ENCODE measurements at places on chromosomes 7 and 10.

- DNase-seq, result no peak
These were observed 7.4 kb downstream of the TAS2R41 start for GRCh38 chr7:143485094-143485493.

GRCh38 chr10:59362144-59362958 lies at the start of gene FAM13C:
Gene FAM13C, minus strand, starts transcription at chr10:59362549. Its CDS starts 89 bp downstream, at chr10:59362460.
- DNase-seq, result peak; percentile 32

- DNase-seq, result no peak
These were observed 16.7 kb downstream of the UNC5B start for GRCh38 chr10:71228875-71229675.

DNA sequence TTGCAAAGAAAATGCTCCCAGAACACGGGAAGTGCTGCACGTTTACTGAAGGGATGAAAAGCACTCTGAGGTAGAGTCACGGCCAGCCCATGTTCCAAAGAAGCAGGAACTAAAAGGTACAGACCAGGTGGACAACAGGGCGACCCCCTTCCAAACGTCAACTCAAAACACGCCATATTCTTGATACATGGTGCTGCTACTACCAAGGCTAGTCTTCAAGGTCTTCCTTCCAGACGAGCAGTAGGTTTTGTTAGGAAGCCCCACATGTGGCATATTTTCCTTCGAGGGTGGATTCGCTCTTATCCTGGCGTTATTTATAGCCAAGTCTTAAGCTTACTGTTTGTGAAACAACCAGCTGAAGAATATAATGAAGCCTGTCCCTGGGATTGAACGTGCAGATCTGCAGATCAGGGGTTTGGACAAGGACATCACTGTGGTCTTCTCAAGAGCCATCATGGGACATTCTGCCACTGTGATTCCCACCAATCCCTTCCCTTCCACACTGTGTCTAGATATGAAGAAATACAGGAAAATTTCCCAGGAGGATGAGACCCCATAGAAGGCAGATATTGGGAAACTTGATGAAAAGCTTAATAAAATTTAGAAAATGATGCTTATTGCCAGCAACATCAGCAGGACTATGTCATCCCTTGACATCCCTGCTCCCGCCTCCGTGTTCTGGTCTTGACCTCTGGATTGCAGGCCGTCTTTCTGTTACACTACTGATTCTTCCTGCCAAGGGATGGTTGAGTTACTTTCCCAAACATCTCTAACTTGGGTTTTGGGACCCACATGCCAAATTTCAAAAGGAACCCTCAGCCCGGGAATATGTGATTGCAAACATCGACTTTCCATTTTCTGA lies 734.4 kb downstream of the PARD3 start:
- DNase-seq, result no peak

GRCh38 chr7:151346470-151346769 lies 4.8 kb downstream of the NUB1 start:
- no peak for DNase-seq

DNA sequence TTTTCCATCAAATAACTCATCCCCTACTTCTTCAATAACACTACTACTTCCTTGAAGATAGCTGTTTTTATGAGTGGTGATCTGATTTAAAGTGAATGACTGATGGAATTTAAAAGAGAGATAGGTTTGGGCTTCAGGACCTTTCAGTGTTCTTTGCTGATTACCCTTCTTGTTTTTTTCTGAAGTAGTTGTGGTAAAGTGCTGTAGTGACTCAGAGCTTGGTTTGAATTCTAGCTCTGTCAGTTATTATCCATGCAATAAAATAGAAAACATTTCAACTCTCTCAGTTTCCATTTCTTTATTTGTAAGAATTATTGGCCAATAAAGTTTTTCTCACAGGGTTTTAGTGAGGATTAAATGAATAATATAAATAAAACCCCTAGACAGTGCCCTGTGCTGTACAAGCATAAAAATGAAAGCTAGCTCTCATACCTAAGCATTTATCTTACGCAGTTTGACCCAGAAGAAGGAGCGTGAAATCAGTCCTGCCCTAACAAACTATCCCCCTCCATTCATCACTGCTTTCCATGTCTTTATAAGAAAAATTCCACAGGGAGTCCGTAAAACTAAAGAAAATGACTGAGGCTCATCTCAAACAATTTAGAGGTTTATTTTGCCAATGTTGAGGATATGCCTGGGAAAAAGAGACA lies 25.1 kb upstream of the AKAP9 start:
- no peak for DNase-seq

DNA sequence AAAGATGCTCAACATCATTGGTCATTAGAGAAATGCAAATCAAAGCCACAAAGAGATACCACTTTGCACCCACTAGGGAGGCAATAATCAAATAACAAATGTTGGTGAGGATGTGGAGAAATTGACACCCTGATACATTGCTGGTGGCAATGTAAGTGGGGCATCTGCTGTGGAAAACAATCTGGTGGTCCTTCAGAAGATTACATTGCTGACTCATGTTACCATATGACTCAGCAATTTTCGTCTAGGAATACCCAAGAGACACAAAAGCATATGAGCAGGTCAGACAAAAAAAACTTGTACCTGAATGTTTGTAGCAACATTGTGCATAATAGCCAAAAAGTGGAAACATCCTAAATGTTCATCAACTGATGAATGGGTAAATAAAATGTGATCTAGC lies 4.9 kb upstream of the CLDN3 start:
- no peak for DNase-seq

GRCh38 chr7:1829111-1829510 lies 159.0 kb downstream of the ELFN1 start:
- no peak for DNase-seq

- no peak for DNase-seq
These were observed 230.4 kb downstream of the ACTR3B start for GRCh38 chr7:152989889-152990380.

DNA sequence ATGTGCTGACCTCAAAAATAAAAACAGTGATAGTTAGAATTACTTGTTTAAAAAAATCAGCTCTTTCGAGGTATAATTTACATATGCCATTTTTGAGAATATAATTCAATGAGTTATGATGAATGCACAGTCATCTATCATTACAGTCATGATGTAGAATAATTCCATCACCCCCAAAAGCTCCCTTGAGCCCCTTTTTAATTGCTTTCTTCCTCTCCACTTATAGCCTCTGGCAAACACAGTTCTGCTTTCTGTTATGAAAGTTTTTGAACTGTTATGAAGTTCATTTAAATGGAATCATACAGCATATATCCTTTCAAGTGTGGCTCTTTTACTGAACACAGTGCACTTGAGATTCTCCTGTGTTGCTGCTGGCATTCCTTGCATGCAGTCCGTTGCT lies 41.4 kb downstream of the PRTFDC1 start:
- no peak for DNase-seq

- no peak for DNase-seq
These were observed 82.9 kb upstream of the AGK start for GRCh38 chr7:141468341-141468740.

- peak; percentile 15 for DNase-seq
These were observed 15.4 kb downstream of the ACSL5 start for GRCh38 chr10:112389271-112389822.

GRCh38 chr7:116776610-116777289 lies 85.6 kb upstream of the CAPZA2 start:
- no peak for DNase-seq

DNA sequence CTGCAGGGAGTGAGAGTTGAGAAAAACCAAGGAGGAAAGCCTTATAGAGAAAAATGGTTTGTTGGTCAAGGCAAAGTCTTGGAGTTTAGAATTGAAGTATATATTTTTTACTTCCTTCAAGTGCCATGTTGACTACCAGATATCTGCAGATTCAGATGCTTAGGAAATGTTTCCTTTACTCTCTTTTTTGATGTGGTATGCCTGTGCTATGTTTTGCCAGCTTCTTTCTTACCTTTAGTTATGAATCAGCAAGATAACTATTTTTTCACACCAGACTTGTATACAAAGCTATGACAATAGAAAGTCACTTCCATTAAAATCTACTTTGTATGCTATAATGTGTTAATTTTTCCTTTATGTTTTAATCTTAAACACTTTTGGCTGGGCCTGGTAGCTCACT lies 3.6 kb downstream of the R3HCC1L start:
- DNase-seq, result no peak

- DNase-seq, result no peak
These were observed 113.8 kb downstream of the EBF3 start for GRCh38 chr10:129850316-129850715.

DNA sequence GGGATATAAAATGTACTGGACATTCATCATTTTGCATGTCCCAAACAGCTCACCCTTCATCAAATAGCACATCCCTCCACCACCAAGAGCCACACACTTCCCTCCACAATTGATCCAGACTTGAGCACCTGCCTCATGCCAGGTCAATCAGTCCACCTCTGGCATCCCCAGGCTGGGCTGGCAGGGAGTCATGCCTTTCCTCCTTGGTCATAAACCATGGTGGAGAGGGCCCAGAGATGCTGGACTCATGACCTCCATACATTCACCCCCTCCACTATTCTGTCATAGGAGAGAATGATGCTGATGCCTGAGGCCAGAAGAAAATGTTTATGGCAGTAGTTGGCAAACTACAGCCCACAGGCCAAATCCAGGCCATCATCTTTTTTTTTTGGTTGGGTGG lies 16.1 kb upstream of the GDF10 start:
- no peak for DNase-seq
